ENCODE measurements at places on chromosomes 3 and 15.

- DNase-seq, result no peak
Measured at GRCh38 chr3:103847081-103848062, 1412.6 kb downstream of the ZPLD1 start.

DNA sequence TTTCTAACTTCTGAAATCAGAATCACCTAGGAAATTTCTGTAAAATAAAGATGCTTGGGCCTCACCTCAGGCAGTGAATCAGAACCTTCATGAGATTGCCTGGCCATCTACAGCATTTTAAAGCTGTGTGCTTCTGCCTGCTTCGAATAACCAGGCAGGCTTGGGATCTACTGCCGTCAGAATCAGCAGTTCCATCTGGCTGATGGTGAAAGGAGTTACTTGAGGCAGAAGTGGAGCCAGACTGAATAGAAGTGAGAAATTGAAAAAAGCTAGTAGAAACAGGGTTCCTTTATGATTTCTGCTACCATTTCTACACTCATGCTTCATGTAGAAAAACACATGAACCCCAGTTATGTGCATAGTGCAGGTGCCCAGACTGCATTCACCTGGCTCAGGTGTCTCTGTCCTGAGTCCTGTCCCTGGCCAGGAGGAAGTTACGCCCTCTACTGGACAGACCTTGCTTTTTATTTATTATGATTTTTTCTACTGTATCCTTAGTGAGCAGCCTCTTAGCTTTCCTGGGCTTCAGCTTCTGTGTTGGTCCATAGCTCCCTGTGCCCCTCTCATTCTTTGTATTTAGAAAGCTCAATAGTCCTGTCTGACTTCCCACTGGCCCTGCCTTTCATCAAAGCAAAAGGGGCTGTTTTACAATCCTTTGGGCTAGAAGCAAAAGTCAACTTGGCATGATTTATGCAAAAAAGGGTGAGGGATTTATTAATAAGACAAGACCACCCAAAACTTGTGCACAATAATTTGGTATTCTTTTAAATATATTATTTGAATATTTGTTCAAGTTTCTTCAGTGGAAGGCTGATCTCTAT is 200.8 kb upstream of the GOLGA6L4 start:
- no peak for DNase-seq

DNA sequence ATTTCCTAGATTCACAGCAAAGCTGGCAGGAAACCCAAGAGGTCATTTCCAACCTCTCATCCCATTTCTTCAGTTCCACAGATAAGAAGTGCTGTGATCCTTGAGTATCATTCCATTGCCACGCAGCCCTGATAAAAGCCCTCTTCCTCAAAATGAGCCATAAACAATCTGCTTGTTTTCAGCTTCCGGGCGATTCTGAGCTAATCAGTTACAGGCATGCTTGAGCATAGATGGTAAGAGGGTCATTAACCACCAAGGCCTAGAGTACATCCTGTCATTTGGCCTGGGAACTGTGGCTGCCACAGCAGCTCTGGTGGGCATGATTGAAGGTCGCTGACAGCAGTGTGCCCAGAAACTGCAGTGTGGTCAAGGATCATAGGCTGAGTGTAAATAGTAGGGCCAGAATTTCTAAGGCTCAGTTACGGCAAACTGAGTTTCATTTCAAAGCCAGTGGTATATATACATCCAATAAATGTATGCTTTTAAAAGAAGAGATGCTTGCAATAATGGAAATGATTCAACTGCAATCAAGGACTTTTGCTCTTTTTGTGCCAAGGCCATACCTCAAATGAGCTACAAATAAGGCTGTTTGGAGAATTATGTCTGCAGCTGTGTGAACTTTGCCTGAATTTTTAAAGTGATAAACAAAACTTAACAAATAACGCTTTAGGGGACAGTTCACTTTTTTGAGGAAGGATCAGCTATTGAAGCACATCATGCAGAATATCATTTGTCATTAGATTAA is 47.3 kb downstream of the P3H2 start:
- no peak for DNase-seq

- DNase-seq, result no peak
Measured at GRCh38 chr3:89692601-89693000, 585.2 kb downstream of the EPHA3 start.

GRCh38 chr3:146227486-146227885 is 23.4 kb downstream of the PLSCR4 start:
- no peak for DNase-seq

GRCh38 chr3:37492977-37493471 is 318.6 kb upstream of the LRRFIP2 start:
- peak; percentile 72 for DNase-seq

- no peak for DNase-seq
Measured at GRCh38 chr15:56892659-56893363, 25.6 kb upstream of the TCF12 start.

DNA sequence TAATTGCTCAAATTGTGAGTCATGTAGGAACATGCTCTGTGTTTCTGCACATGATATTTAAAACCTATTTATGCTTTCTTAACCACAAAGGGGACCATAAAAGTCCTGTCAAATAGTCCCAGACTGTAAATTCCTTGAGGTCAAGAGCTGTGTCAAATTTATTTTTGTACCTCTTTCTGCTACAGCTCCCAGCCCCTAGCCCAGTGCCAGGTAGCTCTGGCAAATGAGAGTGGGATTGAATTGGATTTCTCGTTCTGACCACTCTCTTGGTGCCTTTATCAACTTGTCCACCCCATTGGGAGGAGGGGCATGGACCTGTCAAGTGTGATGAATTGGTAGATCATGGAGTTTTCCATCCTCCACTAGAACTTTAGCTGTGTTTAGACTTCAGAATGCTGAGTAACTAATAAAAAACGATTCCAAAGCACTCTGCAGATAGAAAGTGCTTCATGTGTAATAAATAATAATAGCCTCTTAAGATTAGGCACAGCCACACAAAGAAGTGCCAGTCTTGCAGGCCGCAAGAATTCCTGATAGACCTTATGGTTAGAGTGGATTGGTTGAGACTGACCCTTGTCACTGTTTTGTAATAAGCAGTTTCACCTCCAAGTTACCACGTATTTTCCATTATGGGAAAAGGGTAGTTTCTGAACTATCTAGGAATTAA is 120.4 kb downstream of the LPP start:
- no peak for DNase-seq

DNA sequence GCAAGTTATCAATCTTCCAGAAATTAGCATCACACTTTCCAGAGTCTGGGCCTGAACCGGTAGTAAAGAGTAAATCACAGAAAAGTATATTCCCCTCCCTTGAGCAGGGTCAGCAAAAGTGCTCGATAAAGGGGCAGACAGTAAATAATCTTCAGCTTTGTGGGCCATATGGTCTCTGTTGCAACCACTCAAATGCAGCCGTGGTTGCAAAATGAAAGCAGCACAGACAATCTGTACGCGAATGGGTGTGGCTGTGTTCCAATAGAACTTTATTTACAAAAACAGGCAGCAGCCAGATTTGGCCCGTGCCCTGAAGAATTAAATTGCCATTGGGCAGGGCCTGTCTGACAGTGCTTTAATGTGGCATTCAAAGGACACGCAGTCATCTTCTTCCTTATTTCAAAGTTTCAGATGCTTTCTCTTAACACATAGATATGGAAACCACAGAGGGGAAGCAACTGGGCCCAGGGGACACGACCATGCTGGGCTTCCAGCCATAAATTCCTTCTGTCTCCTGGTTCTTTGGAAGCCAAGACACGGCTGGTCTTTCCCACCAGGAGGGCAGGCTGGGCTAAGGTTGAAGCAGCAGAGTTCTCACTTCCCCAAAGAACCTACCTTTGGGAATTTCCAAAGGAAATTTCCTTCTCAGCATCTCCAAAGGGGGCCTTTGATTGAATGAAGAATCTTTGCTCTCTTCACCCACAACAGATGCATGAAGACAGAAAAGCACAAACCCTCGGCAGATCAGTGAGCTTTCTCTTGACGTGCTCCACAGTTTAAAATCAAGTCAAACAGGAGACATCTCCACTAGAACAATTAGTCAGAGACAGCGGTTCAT is 489.8 kb upstream of the PROK2 start:
- peak; percentile 40 for DNase-seq

- DNase-seq, result no peak
Measured at GRCh38 chr3:131772269-131773026, 262.4 kb downstream of the CPNE4 start.

GRCh38 chr3:140015741-140016140 is 80.8 kb downstream of the CLSTN2 start:
- no peak for DNase-seq

DNA sequence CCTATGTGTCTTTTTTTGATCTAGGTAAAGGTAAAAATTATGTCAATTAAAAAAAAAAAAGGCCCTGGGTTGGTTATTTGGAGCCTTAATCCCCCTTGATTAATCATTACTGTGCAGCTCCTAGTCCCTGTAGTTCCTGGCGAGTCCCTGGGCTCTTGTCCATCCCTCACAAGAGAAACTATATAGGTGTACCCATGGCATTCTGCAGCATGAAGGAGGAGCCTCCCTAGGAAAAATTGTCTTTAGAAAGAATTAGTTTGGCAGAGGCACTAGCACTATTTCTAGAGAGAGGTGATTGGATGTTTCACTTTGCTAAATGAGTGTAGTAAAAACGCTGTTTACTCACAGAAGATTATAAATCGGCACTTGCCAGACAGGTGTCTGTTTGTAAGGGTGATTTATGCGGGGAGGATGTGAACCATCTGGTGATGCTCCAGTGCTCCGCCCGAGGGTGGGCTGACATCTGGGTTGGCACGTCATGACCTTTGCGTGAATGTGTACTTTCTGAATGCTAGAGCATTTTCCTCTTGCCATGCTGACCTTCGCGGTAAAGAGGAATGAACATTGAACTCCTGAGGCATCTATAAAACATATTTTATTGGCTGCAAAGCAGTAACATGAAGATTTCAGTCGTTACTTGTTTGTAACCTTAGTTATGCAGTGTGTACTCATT is 12.6 kb downstream of the PLCL2 start:
- DNase-seq, result no peak

DNA sequence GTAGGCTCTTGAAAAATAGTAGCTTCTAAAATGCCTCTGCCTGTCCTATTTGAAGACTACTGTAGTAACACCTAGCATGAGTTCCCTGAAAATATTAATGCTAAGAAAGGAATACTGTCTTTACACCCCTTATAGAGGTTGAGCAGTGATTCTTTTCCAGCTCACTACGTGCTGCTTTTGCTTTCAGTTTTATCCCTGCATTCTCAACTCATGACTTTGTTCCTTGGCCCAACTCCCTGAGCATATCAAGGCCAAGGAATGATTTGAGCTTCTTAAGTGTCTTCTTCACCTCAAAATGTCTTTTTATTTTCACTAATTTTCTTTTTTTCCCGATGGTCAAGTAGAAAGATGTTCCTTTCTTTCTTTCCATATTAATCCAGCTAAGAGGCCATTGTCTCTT is 16.5 kb upstream of the P2RY13 start:
- DNase-seq, result peak; percentile 18

DNA sequence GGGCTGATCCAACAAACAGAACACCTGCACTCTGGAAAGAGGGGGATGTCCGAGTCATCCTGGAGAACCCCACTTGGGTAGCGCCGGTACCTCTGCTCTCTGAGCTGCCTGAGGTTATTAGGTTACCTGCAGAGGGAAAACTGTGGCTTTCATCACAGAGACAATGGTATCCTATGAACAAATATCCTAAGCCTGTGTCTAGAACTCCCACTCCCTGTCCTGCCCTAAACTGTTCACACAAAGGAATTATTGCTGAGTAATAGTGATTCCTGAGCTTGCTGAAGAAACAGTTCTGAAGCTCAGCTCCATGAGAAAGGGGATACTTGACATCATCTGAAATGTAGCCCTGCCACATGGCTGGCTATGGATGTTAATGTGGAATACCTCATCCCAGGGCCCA is 31.9 kb upstream of the WNT5A start:
- DNase-seq, result no peak

DNA sequence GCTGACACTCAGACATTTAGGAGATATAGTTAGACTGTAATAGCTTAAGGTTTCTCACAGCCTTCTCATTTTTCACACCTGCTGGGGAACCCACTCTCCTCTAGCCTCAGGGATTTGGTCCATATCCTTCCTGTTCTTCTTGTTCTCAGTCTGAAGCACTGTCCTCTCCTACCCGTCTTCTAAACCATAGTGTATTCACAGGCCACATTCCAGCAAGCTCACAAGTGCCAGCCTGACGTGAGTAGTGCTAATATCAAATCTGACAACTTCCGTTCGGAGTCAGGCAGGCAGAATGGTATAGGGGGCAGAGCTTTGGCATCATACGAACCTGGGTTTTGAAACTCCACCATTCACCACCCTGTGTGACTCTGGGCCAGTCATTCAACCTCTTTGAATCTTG is 6.9 kb upstream of the CA12 start:
- no peak for DNase-seq

DNA sequence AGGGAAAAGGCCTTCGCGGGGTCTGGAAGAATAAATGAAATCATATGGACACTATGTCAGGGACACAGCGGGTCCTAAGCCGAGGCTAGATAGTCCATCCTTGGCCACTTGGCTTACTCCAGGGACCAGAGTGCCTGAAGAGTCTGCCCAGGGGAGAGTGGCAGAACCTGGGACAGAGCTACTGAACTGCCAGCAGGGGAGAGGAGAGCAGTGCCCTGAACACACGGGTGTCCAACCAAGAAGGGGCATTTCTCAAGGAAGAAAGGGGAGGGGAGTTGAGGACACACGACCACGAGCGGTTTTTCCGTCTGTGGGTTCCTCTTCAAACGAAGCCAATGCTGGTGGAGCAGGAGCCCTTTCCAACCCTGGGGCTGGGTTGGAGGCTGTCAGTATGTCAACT is 1.0 kb downstream of the ACAN start:
- no peak for DNase-seq

GRCh38 chr3:190122198-190122771 is 1.6 kb upstream of the P3H2 start:
- DNase-seq, result no peak

DNA sequence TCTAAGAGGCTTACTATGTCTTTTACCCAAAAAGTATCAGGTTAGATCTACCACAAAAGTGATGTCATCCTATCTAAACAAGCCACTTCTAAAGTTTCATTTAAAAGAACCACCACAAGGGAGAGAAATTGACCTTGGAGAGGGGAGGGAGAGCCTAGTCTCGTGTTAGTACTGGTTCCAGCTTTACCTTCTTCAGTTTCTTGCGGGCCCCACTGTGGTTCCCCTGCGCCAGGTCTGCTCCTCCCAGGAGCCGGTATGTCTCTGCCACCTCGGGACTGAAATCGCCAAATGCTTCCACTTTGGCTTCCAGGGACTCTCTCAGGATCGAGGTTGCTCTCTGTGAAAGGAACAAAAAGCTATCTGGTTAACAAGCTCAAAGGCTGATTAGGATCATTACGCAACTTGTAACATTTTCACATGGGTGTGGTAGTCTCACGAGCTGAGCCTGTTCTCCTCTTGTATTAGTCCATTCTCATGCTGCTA is 51.1 kb downstream of the SYNM start:
- DNase-seq, result no peak

- DNase-seq, result no peak
Measured at GRCh38 chr3:134775831-134776230, 19.2 kb upstream of the EPHB1 start.

GRCh38 chr3:125965505-125965904 is 3.5 kb upstream of the ROPN1B start:
- no peak for DNase-seq

GRCh38 chr15:34721802-34722438 is 32.9 kb downstream of the GJD2 start:
- DNase-seq, result no peak
